Upper lobe of right lung (tissue), 1 donor: ENCODE measurements at places on chromosomes 3 and 15. TPM values are rescaled to one million over a fixed set of nuclear protein-coding genes. Genes with fewer than 3 reads are reported as not detected.

DNA sequence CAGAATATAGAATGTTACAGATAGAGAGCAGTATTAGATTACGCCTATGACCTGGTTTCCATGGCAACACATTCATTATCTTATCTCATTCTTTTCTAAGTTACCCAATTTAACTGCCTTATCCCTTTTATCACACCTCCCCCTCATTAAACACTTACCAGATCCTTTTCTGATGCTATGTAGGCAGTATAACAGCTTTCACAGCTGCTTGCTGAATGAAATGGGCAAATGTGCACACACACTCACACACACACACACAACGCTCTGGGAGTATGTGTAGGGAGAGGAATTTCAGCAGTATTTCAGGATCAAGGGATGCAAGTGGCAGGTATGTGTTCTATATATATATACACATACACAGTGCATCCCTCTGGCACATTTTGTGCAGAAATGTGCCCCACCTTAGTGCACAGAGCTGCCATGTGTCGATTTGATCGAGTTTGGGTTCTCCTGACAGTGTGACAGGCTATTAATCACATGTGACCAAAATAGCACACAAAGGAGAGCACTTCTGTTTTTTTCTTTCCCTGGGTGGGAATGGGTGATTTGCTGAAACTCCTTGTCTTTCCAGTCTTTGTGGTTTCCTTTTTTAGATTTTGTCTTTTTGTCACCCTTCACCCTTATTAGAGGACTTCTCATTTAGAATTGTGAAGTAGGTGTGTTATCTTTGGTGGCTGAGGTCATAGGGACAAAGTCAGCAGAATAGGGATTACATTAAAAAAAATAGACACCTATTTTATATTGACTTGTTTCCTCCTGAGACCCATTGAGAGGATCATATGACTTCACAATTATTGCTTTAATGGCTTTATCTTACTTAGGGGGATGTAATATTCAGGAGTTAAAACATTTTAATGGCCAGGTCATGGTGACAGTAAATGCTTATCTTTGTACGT lies 553.7 kb downstream of the PDCD6IP start:
- no peaks in the 10 kb centered on the region for H3K27me3 ChIP-seq
- H3K4me1 ChIP-seq: no peaks in the 10 kb centered on the region
- no peaks in the 10 kb centered on the region for H3K36me3 ChIP-seq

EPHB1 gene
- total RNA-seq: 1.6 TPM

MYH15 gene
- 0.90 TPM for total RNA-seq

DNA sequence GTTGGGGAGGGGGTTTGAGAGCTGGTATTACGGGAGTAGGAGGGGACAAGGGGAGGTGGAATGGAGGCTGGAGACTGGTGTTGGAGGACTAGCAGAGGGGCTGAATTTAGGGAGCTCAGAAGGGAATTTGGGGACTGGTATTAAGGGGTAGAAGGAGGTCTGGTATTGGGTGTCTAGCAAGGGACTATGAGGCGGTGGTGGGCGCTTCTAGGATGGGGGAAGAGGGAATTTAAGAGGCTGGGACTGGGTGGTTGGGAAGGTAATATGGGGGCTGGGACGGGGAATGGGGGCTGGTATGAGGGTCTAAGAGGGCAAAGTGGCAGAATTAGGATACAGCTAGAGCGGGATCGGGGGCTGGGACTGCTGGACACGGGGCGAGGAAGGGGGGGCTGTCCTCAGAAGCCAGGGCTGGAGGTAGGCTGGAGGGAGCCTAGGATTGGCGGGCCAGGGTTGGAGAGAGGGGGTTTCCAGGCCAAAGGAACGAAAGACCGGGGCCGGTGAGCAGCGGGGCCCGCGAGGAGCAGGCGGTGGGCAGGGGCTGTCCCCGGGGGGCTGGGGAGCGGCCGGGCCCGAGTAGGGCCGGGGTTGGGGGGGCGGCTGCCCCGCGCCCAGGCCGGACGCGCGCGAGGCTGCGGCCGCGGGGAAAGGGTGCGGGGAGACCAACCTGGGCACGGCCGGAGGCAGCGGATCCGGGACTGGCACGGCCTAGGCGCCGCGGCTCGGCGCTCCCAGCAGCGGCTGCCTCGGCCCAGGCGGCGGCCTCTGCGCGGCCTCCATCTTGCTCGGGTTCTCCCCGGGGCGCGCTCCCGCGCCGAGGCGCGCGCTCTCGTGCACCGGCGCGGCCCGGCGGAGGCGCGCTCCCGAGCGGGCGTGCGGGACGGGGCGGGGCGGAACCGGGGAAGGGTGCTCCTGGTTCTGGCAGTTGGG lies at the start of gene LHFPL4:
LHFPL4 (minus strand) TSS at position 802 of the 927 bp plus-strand sequence. CDS start 1,143 bp downstream, outside the sequence.
- H3K27me3 ChIP-seq: peaks cover 27% of the 10 kb centered on the region
- no peak within 1 kb of the TSS for H3K27ac ChIP-seq
- no peak within 1 kb of the TSS for H3K4me3 ChIP-seq
- H3K4me1 ChIP-seq: no peaks in the 10 kb centered on the region
- no peaks in the 10 kb centered on the region for H3K36me3 ChIP-seq
- no peak for DNase-seq

VEPH1 gene
- total RNA-seq: 139 TPM

VIPR1 gene
- total RNA-seq: 184 TPM

- no peaks in the 10 kb centered on the region for H3K36me3 ChIP-seq
- H3K27me3 ChIP-seq: no peaks in the 10 kb centered on the region
- peaks cover 16% of the 10 kb centered on the region for H3K4me1 ChIP-seq
- no peak overlapping the region for H3K4me3 ChIP-seq
- no peak overlapping the region for H3K27ac ChIP-seq
- no peak for DNase-seq
Measured at GRCh38 chr3:126895178-126896066, 87.5 kb upstream of the PLXNA1 start.
